ENCODE measurements at places on chromosomes 4 and X.

DNA sequence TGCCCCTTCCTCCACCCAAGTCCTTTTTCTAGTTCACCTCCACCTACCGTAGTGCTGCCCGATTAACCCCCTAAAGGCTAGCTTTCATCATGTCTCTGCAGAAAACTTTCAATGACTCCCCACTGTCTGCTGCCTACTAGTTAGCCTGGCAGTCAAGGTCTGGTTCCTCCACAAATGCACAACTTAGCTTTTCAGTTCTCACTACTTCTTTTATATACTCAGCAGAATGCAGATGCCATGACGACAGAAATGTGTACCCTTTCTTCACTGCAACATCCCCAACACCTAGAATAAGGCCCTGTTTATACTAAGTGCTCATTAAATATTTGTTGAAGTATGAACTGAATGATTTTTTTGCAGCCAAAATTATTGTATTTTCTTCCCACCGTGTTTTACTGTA is 30.9 kb upstream of the RASGEF1B start:
- no peak for DNase-seq

DNA sequence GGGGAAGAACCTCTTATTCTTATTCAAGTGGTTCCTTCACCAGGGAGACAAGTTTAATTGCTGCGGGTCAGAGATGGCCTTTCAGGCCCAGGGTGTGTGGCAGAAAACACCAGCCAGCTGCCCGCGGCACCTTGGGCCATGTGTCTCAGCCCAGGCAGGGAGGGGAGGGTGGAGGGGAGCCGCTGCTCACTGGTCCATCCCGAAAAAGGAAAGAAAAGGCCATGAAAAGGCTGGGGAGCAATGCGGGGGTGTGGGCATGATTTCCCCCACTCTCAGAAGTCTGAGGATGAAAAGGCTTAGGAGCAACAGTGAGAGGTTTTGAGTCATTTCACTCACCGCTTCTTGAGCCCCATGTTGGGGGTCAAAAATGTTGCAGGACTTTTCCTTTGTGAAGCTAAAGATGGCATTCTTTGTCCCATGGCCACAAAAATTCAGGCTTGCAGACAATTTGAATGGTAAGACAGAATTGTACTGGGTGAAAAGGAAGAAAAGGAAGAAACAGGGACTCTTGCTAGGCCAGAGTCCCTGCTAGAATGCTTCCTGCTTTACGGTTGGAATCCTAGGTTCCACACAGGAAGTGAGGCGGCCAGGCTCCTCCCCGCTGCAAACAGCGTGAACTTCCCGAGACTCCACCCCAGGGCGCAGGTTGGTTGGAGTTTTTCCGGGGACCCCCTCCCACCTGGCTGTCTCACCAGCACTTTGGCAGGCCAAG is 17.4 kb upstream of the FAM47E start:
- DNase-seq: no peak

DNA sequence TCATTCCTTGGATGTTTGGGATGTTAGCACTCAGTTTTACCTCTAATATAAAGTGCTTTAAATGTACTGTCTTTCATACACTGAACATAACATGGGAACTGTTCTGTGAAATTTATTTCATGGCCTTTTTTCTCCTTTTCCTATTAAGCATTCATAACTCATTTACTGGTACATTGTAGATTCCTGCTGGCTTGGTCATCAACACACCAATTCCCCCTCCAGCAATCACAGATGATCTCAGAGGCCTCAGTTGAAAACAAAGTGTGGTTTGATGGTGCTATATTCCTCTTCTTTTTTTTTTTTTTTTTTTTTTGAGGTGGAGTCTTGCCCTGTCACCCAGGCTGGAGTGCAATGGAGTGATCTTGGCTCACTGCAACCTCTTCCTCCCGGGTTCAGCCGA is 61.9 kb upstream of the FAM47B start:
- DNase-seq: no peak

- no peak for DNase-seq
Measured at GRCh38 chr4:87414816-87415215, 7.6 kb upstream of the NUDT9 start.

DNA sequence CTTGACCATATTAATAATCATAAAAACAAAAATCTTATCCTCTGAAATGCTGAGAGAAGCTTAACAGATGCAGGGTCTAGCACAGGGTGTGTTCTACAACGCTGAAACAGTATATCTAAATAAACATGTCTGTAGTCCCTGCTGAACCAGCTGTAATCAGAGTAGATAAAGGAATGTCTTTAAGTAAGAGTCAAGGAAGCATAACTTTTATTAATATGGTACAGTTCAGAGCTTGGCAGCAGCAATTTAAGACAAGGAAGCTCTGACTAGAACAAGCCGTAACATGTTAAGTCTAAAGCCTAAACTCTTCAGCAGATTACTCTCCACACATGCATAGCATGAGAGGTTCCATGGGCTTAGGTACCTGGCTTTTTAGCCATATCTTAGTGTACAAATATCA is 36.1 kb downstream of the NFKB1 start:
- no peak for DNase-seq

DNA sequence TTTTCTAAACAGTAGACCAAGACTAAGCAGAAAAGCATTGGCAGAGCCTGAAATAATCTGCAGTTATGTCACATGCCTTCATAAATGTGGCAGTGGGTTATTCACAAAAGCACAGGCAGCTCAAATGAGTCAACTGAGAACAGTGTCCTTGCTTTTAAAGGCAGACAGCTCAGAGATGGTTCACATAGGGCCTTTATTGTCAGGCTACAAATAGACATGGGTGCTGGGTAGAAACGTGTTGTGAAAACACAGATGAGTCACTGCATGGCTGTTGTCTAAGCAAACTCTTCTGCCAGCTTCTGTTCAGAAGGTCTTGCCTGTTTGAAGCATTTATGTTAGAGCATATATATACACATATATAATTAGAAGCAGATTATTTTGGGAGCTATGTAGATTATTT is 118.0 kb downstream of the SLC4A4 start:
- no peak for DNase-seq

DNA sequence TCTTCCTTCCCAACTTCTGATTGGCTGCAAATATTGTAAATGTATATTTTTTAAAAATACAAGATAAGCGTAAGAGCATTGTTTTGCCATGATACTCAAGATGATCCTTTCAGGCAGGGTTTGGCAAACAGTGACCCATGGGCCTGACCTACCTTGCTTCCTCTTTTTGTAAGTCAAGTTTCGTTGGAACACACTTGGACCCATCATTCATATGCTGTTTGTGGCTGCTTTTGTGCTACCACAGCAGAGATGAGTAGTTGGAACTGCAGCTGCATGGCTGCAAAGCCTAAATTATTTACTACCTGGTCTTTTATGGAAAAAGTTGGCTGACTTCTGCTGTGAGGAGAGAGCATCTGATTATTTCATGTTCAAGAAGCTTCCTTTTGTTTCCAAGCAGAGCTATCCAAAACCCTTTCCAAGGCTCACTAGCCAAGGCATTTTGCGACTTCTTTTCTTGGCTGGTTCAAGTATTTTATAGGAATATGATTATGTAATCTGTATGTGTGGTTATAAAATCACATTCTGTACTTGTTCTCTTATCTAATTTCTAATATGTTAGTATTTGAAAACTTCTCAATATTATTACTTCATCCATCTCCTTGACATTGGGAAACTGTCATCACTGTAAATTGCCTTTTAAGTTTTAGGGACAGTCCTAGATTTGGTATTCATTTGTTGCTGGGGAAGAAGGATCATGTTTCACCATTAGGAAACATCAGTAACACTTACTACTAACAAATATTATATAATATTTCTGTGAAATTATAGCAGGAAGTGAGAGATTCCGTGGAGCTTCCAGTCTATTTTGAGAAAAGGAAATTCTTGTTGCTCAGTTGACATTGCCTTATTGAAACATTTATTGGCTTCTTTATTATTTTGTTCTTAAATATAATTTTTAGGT is 109.2 kb downstream of the ARHGAP10 start:
- no peak for DNase-seq

DNA sequence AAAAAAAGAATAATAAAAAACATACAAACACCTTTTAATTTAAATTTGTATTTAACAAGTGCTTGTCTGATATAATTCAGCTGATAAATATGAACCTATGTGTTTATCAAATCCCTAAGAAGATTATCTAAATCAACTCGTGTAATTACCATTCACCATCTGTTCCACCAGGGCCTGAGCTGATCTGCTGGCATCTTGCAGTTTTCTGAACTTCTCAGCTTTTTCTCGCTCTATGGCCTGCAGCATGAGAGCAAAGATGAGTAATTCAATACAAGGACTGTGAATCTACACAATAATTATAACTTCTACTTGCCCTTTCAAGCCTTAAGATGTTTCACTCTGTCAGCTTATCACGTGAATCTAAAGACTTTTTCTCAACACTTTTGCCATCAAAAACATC is 709.7 kb downstream of the DMD start:
- DNase-seq: no peak

DNA sequence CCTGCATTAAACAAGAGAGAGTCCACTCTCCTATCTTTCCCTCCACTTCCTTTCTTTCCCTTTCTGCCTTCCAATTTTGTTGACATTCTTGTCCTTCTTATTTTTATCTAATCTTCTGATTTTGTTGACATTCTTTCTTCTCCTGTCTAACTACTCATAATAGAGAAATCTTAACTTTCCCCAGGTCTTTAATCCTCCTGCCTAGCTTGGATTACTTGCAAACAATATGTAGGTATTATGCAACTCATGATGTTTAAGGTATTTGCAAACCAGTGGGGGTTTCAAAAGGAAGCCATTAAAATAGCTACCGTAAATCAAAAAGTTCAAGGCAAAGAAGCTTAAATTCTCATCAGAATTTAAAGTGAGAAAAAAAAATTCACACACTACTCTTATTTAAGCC is 53.9 kb downstream of the PROM1 start:
- DNase-seq: no peak

DNA sequence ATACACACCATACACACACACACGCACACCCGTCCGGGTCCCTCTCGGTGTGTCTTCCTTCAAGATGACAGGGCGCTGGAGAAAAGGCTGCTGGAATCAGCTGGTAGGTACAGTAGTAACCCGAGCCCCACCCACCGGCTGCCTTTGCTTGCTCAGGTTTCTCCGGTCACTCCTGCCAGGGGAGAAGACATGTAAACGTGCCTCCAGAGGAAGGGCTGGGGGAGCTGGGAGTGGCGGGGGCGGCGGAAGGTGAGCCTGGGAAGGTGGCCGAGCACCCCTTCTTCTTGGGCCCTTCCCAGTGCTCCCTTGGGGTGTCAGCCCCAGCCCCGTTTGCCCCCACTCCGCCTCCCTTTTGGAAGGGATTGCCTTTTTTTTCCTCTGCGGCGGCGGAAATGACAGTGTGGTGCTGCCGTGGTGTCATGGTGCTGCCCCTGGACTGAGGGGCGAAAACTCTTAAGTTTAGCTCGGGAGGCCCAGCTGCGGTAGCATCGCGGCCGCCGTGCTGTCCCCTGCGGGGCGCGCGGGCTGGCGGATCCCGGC is at the start of gene MID2:
Gene MID2, plus strand, starts transcription at position 169 of the 540 bp plus-strand sequence. CDS start 561 bp downstream, outside the sequence.
- peak; percentile 9 for DNase-seq

GRCh38 chr4:179165000-179165738 is 1722.9 kb upstream of the AGA start:
- DNase-seq: no peak

DNA sequence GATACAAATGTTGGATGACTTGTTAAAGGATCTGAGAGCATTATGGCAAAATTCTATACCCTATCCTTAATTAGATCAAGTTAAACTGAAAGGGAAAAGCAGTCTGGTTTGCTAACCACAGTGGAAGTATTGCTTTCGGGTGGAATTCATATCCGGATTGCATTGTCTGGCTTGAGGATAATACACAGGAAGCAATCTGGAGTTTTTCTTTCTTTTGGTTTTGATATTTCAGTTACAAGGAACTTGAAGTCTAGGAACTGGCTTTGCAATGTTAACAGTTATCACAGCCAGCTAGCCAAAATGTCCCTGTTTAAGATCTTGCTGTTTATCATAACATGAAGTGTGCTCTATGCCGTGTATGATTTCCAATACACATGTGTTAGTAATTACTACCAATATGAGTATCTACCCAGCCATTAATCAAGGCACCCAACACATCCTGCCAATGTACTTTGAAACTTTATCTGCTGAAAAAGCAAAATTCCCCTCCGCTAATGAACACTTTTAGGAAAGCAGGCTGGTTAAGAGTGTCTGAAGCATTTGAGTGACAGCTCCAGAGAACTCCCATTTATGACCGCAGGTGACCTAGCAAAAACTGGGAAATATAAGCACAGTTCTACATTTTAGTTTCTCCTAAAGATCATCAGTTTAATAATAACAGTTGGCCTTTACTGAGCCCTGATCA is 146.4 kb downstream of the PALLD start:
- no peak for DNase-seq

DNA sequence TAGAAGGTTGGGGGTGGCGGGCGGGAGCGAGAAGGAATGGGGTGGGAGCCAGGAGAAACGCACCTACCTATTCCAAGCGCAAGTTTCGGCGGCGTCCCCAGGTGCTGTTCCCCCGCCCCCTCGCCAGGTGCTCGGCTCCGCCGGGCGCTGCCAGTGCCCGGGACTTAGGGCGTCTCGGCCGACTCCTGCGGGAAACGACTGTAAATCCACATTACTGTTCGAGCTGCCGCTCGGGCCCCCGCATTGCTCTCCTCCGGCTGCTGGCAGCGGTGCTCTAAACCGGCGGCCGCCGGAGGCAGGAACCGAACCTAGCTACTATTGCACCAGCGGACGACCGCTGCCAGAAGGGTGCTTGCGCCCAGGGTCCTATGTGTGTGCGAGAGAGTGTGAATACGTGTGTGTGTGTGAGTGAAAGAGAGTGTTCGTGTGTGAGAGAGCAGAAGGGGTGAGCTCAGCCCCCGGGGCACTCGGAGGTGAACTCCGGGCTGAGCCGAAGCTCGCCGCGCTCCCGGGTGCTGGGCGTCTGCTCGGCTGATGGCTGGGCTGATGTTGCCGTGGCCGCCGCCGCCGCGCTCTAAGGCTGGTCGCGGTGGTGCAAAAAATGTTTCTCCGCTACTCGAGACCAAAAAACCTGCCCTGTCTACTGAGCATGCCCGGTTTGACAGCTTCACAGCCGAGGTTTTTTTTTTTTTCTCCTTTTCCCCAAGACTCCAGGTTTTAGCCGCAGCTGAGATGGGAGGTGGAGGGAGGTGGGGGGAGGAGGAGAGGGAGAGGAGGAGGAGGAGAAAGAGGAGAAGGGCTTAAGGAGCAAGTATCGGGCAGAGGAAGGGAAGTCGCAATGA is 115.7 kb upstream of the TEX13C start:
- DNase-seq: no peak

GRCh38 chrX:12021698-12022097 is 116.6 kb upstream of the FRMPD4 start:
- DNase-seq: no peak

DNA sequence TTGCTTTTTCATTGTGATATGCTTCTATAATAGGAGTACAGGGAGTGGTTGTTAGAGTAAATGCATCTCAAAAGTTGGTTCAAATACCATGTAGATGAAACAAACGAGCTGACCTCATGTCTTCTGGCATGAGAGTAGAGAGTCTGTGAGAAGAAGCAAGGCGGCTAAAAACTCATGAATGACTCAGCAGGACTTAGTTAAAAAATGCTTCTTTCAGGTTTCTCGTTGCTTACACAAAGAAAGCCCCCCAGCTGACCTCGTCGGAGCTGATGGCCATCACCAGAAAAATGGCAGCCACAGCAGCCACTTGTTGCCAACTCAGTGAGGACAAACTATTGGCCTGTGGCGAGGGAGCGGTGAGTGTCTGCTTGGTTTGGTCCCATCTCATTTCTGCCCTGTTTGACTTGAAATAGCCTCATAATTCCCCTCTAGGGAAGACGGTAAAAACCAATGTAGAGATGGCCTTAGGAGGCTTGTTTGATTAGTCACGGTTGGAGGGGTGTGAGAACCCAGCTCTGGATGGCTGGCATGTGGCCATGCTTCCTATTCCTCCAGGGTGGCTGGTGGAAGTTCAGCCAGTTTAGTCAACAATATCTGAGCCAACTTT is 14.5 kb downstream of the AFP start:
- no peak for DNase-seq

GRCh38 chr4:42995343-42995944 is 102.9 kb downstream of the GRXCR1 start:
- no peak for DNase-seq
